Non-pigmented ciliary epithelial cell (primary cell): ENCODE measurements at places on chromosomes 3 and 15.
A peak's percentile ranks its signal among the peaks of the same experiment; 100 is the strongest.

- peak; percentile 47 for DNase-seq
These were observed 33.1 kb downstream of the CDC25A start for GRCh38 chr3:48155122-48155521.

DNA sequence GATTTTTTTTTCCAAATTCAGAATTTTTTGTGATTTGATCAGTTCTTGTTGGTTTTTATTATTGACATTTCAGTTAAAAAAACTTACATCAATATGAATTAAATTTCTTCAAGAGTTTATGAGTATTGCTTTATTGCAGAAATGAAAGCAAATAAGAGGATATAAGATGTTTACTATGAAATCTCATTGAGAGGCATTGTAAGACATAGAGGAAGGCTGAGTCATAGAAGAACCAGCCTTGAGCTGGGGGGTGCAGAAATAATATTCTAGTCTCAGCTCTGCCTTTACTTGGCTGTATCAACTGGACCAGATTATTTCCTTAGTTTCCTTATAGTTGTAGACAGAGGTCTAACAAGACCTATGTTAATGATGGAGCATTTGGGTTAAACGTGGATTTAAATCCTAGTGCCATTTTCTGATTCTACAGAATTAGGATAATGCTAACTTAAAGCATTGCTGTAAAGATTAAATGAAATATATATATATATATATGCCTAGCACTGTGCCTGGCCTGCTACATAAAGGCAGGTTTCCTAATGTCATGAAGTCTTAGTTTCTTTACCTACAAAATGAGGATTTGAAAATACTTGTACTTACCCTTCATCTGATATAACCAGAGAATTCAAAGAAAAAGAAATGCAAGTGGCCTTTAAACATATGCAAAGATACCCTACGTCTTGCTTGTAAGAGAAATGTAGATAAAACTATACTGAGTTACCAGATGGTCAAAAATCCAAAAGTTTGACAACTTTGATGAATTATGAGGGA, 7.3 kb downstream of the FAM98B start:
- DNase-seq = no peak

- no peak for DNase-seq
These were observed 40.9 kb downstream of the SNX4 start for GRCh38 chr3:125479091-125479490.

DNA sequence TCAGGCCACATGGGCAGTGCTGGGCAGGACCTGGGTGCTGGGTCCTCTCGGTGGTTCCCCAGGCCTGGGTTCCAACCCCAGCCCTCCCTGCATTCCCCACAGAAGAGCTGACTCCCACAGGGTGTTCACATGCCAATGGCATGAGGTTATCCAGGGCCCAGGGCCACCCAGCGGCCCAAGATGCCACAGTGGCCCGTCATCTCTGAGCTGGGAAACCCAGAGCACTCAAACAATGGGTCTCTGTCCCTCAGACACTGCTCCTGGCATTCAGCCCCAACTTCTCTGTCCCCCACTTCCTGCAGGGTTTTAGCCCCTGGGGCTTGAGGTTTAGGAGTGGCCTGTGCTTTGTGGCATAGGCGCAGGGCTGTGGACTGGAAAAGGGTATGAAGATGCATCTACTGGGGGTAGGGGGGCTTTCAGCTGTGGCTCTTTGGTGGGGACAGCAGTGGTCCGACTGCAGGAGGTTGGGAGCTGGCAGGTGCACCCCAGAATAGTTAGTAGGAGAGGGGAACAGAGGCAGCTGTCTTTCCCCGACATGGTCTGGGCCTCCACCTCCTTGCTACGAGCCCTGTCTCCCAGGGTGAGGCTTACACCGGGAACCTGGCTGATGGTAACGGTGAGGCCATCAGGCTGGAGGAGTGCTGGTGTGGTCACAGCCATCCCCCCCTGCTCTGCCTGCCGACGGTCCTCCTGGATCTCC, 1.7 kb downstream of the CCDC9B start:
- DNase-seq = peak; percentile 68

DNA sequence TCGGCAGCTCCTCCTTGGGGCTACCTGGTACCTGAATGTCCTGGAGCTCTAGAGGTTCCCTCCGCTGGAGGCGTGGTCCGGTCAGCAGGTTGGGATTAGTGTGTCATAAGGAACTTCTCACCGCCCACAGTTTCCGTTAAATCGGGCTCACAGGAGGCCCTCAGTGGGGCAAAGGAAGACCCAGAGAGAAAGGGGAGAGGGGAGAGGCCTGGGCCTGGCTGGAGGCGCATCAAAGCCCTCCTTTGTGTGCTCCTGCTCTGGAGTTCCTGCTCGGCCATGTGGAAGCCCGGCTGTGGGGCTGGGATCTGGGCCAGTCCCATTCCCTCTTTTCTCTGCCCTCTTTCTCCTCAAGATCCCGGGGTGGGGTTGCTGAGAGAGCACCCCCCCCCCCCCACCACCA, at the start of gene RLBP1:
RLBP1 (minus strand) TSS at position 37 of the 400 bp plus-strand sequence. CDS start 2,604 bp downstream, outside the sequence.
- DNase-seq = no peak

DNA sequence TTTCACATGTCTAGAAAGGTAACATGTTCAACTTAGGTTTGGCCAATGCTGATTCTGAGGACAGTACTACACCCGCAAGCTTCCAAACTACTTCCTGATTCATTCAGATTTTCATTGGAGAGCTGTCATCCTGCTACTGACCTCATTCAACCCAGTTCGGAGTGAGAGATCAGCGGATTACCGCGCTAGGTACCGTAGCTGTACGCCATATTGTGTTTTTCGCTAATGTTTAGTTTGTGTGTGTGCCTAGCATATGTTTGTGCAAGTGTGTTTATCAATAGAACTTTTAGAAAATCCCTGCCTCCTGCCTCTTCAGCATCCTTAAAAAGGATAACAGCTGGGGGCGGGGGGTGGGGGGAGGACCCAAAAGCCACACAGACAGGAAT, 1.1 kb downstream of the ZBTB20 start:
- peak; percentile 49 for DNase-seq

- no peak for DNase-seq
These were observed 37.6 kb upstream of the SLC9A9 start for GRCh38 chr3:143885780-143886427.

- no peak for DNase-seq
These were observed 10.0 kb downstream of the BHLHE40 start for GRCh38 chr3:4988983-4989834.

DNA sequence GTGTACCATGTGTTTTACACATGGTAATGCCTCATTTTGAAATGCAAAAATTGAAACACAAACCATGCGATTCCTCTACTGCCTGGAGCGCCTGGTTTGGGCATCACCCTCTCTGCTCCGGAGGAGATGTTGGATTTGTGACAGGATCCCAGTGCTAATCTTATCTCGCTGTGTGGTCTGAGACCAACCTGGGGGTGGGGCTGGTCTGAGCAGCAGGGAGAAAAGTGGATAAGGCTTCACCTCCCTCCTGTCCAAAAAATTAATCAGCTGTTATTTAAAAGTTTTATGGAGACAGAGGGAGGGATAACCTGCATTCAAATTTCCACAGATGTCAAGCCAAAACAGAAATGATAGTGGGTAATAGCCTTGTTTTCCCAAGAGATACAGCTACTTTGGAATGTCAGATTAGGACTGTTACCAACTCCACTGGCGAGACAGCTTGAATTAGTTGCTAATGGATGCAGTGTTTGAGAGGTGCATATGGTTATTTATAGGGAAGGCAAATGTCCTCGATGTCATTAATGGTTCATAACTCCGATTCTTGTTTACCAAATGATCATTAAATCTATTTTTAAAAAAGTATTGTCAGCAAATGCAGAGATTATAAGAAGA, 54.0 kb upstream of the SKOR1 start:
- no peak for DNase-seq

GRCh38 chr3:46954178-46954577, 22.4 kb downstream of the CCDC12 start:
- no peak for DNase-seq

GRCh38 chr3:184642631-184643285, 69.1 kb downstream of the MAGEF1 start:
- DNase-seq = no peak

DNA sequence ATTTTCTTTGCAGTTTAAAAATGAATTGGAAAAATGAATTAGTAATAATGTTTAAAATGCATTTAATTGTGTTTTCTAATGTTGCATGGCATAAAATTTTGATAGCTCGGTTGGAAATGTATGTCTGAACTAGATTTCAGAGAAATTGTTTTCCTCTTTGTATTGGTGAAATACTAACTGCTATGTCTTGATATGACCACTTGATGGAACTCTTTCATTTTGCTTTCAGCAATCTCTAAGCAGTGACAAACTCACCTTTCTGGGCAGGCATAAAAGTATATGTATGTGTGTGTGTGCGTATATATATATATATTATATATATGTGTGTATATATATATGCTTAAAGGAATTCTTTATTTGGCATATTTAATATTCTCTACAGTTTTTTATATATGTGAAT, 239.3 kb upstream of the ZNF717 start:
- no peak for DNase-seq

DNA sequence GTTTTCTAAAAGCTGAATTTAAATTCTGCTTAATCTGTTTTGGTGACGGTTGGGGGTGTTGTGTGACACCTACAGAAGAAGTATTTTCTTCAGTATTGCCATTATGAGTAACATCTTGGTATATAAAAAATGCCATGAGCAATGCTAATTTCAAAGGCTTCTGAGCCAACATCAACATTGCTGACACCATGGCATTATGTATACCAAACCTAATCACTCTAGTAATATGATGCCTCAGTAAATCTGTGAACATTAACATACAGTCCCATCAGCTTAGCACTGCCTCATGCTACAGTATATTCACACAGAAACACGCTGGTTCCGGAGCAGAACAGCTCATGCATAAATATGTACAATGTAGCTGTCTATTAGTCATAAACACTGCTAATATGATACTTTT, 75.8 kb downstream of the ZPLD1 start:
- DNase-seq = no peak

DNA sequence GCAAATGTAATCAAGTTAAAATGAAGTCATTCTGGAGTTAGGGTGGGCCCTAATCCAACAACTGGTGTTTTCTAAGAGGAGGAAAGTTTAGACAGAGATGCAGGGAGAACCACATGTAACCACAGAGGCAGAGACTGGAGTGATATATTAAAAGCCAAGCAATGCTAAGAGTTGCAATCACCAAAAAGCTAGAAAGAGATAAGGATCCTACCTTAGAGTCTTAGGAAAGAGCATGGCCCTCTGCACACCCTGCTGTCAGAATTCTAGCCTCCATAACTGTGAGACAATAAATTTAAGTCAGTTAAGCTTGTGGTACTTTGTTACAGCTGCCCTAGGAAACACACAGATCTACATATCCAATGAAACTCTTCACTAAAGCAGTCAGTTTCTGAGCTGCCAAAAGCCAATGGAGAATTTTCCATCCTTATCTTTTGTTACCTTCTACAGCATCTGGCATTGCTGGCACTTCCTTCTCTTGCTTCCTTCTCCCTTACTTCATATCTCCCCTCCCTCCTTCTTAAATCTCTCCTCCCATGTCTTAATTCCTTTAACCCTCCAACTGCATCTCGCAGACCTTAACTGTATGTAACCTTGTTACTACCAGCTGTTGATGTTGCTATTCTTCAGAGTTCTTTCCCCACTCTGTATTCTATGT, 11.2 kb downstream of the DCBLD2 start:
- DNase-seq = no peak

- DNase-seq = no peak
These were observed 12.1 kb upstream of the STAB1 start for GRCh38 chr3:52483081-52483480.
